ENCODE measurements at places on chromosomes 3 and 15. TPM values are rescaled to one million over a fixed set of nuclear protein-coding genes. Genes with fewer than 3 reads are reported as not detected.

GRCh38 chr15:47663101-47663500, 54.2 kb upstream of the SEMA6D start:
- no peak for DNase-seq

DNA sequence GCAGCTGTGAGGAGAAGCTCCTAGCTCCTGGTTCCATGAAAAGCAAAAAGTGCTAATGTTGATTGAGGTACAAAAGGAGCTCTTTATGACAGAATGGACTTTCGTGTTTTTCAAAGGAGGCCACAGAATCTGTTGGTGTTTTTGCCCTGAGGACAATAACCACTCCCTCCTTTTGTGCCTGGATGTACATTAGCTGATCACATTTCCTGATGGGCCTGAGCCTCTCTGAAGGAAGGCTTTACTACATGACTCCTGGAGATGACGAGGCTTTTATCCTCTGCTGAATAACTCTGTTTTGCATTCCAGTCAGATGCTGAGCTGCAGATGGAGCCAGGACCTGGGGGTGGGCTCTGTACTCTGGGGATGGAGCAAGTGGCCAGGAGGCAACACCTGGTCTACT, 301.9 kb downstream of the CACNA2D3 start:
- DNase-seq, result no peak

DNA sequence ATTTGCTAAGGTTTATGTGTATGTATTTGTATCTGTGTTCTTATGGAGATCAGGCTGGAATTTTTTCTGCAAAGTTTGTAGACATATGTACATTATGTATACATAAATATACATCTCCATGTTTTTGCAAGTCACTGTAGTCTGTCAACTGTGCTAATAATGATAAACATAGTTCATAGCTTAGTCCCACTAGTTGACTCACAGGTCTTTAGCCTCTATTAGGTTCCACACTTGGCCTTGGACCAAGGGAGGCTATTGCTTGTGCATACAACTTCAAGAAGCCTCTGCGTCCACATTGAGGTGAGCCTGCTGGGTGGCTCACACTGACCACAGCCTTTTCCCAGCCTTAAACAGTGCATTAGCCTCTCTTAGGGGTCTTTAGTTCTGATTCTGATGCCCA, 243.8 kb upstream of the PEX5L start:
- DNase-seq, result no peak

GRCh38 chr15:51738553-51738952, 1.1 kb upstream of the LYSMD2 start:
- DNase-seq, result no peak

- DNase-seq, result peak; percentile 71
These were observed 4.1 kb upstream of the SKOR1 start for GRCh38 chr15:67820992-67821783.

DNA sequence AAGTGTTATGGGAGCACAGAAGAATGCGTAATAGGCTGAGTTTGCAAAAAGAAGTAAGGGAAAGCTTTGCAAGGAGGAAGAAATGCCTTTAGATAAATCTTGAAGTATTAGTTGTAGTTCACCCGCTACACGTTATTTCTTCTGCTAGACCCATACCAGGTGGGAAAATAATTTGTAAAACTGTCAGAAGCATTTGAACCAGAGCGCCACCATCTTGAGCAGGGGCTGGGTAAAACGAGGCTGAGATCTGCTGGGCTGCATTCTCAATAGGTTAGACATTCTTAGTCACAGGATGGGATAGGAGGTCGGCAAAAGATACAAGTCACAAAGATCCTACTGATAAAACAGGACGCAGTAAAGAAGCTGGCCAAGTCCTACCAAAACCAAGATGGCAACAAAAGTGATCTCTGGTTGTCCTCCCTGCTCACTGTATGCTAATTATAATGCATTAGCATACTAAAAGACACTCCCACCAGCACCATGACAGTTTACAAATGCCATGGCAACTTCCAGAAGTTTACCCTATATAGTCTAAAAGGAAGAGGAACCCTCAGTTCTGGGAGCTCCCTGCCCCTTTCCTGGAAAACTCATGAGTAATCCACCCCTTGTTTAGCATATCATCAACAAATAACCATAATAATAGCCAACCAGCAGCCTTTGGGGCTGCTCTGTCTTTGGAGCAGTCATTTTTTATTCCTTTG, 50.0 kb upstream of the ZNF280D start:
- DNase-seq, result no peak

GRCh38 chr15:23869396-23869795, 182.3 kb upstream of the NDN start:
- DNase-seq, result peak; percentile 70

DNA sequence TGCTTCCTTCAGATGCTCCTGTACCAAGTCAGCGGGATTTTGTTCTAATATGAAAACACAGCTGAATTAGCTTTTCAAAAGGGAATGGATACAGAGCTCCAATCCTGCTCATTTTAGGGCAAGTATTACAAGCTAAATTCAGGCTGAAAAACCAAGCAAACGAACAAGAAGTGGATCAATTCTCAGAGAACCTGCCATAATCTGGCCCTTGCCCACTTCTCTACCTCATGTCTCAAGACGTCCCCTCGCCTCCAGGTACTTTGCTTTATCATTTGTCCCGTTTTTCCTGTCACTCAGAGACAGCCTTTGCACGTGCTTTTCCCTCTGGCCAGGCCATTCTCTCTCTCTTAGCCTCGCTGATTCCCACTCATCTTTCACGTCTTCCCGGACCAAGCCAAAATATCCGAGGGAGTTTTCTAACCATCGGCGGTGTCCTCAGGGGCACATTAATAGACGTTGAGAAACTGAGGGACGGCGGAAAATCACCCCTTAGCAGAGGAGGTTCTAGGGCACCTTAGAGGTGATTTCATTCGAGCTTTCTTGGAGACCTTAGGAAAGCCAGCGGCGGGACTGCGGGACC, 654 bp downstream of the SUSD5 start:
- no peak for DNase-seq

Gene XIRP1
- 317 TPM for total RNA-seq

Gene GPR156
- total RNA-seq, result not detected

Gene GREM1
- total RNA-seq, result not detected

Gene EPHB1
- 1.4 TPM for total RNA-seq

All from Right ventricle myocardium inferior (tissue), 1 donor.